ENCODE measurements at places on chromosomes 4 and X. TPM values are rescaled to one million over a fixed set of nuclear protein-coding genes. Genes with fewer than 3 reads are reported as not detected.
A peak's percentile ranks its signal among the peaks of the same experiment; 100 is the strongest.

Gene FSTL5
- 2.4 TPM for total RNA-seq

Gene GRSF1
- 82.0 TPM for total RNA-seq

Gene ZNF674
- total RNA-seq: 7.8 TPM

Gene RBM3
- total RNA-seq: 239 TPM

Gene PCDH19
- total RNA-seq: 2.6 TPM

Gene HSFX3
- total RNA-seq: not detected

Gene CSN1S1
- not detected for total RNA-seq

Gene FRAS1
- 32.5 TPM for total RNA-seq

DNA sequence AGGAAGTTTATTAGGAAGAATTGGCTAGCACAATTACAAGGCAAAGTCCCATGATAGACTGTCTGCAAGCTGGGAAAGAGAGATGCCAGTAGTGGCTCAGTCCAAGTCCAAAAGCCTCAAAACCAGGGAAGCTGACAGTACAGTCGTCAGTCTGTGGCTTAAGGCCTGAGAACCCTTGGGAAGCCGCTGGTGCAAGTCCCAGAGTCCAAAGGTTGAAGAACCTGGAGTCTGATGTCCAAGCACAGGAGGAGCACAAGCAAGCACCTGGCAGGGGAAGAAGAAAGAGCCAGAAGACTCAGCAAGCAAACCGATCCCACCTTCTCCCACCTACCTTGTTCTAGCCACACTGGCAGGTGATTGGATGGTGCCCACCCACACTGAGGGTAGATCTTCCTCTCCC, 51.3 kb upstream of the TMEM150C start:
- H3K4me1 ChIP-seq: no peaks in the 10 kb centered on the region
- no peak for DNase-seq
- no peaks in the 10 kb centered on the region for H3K36me3 ChIP-seq

- no peaks in the 10 kb centered on the region for H3K36me3 ChIP-seq
- no peak for DNase-seq
- H3K4me1 ChIP-seq: no peaks in the 10 kb centered on the region
- H3K4me3 ChIP-seq: no peak overlapping the region
- no peak overlapping the region for H3K27ac ChIP-seq
These were observed 156.8 kb upstream of the MAB21L2 start for GRCh38 chr4:150425161-150425560.

- DNase-seq: no peak
- no peak overlapping the region for H3K4me3 ChIP-seq
- no peaks in the 10 kb centered on the region for H3K4me1 ChIP-seq
- no peaks in the 10 kb centered on the region for H3K36me3 ChIP-seq
These were observed 252.4 kb downstream of the SPOCK3 start for GRCh38 chr4:166981847-166982246.

- no peaks in the 10 kb centered on the region for H3K36me3 ChIP-seq
- H3K27me3 ChIP-seq: no peaks in the 10 kb centered on the region
- H3K27ac ChIP-seq: no peak overlapping the region
- DNase-seq: no peak
- no peaks in the 10 kb centered on the region for H3K4me1 ChIP-seq
These were observed 432.3 kb downstream of the GALNTL6 start for GRCh38 chr4:172245516-172245915.

DNA sequence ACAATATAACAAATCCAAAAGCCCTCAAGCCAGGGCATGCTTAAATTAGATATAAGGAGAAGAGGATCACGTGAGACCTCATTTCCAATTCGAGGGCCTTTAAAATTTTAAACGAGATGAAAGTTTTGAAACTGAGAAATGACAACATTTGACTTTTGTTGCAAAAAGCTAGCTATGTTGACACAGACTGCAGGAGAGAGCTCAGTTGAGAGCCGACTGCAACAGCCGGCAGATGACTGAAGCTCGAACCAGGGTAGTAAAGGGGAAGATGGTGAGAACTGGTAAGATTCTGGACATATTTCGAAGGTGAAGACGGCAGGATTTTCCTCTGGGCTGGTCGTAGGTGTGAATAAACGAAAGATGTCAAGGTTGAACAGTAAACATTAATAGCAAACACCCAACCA, 773 bp downstream of the PRMT9 start:
- H3K4me1 ChIP-seq: peaks cover 7% of the 10 kb centered on the region
- peak overlapping the region; percentile 74 for H3K4me3 ChIP-seq
- no peaks in the 10 kb centered on the region for H3K27me3 ChIP-seq
- DNase-seq: peak; percentile 29

- no peak overlapping the region for H3K4me3 ChIP-seq
- H3K36me3 ChIP-seq: no peaks in the 10 kb centered on the region
- no peaks in the 10 kb centered on the region for H3K27me3 ChIP-seq
- H3K4me1 ChIP-seq: no peaks in the 10 kb centered on the region
- H3K27ac ChIP-seq: no peak overlapping the region
These were observed 121.6 kb upstream of the MXRA5 start for GRCh38 chrX:3468031-3468430.

- H3K27me3 ChIP-seq: no peaks in the 10 kb centered on the region
- H3K4me3 ChIP-seq: no peak overlapping the region
- no peaks in the 10 kb centered on the region for H3K36me3 ChIP-seq
- no peak for DNase-seq
- no peak overlapping the region for H3K27ac ChIP-seq
These were observed 157.6 kb downstream of the ARX start for GRCh38 chrX:24858004-24858746.

GRCh38 chr4:677431-678293, 3.3 kb downstream of the MYL5 start:
- no peak overlapping the region for H3K4me3 ChIP-seq
- DNase-seq: no peak
- no peak overlapping the region for H3K27ac ChIP-seq
- no peaks in the 10 kb centered on the region for H3K36me3 ChIP-seq

DNA sequence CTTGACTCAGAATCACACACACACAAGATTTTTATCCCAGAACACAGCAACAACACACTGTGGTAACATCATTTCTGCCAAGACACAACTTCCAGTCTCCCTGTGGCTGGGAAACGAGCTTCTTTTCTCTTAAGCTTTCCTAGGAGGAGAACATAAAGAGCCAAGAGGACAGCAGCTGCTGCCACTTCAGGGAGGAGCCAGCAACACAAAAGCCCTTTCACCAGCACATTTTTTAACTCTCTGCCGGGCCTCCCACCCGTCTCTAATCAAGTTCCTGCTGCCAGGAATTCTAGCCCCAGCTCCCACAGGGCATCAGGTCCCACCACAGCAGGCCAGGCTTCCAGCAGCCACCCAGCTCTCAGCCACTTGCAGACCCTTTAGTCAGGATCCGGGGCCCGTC, 22.4 kb downstream of the FAT1 start:
- no peaks in the 10 kb centered on the region for H3K36me3 ChIP-seq
- no peak overlapping the region for H3K4me3 ChIP-seq
- no peak for DNase-seq
- no peak overlapping the region for H3K27ac ChIP-seq
- H3K27me3 ChIP-seq: no peaks in the 10 kb centered on the region

- no peaks in the 10 kb centered on the region for H3K36me3 ChIP-seq
- H3K4me1 ChIP-seq: no peaks in the 10 kb centered on the region
- H3K27ac ChIP-seq: no peak overlapping the region
- H3K4me3 ChIP-seq: no peak overlapping the region
- DNase-seq: no peak
These were observed 2.0 kb downstream of the STBD1 start for GRCh38 chr4:76308548-76308947.

DNA sequence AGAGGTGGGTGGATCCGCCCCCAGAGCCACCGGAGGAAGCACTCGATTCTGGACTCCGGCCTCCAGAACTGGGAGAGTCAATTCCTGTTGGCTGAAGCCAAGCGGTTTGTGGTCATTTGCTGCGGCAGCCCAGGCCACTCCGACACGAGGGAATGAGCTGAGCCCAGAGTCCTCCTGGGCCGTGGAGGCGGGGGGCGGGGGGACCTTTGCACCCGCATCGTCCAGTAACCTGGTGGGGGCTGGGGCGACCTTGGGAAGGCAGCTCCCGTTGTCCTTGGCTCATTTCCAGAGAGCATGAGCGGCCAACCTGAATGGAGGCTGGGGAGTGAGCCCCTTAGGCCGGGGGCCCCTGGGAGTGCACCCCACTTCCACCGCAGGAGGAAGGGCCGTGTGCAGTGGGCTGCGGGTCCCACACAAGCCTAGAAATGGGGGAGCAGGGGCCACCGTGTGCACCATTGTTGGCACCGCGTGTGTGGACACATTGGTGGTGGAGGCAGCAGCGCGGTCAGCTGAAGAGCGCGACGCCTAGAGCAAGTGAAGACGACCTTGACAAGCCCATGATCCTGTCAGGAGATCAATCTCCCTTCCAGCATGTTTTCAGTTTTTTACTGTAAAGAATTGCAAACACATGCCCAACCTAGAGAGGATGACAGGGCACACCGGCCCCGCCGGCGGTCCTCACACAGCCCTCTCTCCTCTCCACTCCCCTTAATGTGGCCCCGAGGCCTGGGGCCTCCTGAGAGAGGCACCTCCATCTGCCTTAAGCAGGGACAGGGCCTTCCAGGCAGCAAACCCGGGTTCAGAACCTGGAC, 19.9 kb upstream of the DUSP9 start:
- DNase-seq: no peak
- H3K36me3 ChIP-seq: no peaks in the 10 kb centered on the region
- no peaks in the 10 kb centered on the region for H3K4me1 ChIP-seq
- H3K27me3 ChIP-seq: no peaks in the 10 kb centered on the region
- no peak overlapping the region for H3K27ac ChIP-seq
- no peak overlapping the region for H3K4me3 ChIP-seq

DNA sequence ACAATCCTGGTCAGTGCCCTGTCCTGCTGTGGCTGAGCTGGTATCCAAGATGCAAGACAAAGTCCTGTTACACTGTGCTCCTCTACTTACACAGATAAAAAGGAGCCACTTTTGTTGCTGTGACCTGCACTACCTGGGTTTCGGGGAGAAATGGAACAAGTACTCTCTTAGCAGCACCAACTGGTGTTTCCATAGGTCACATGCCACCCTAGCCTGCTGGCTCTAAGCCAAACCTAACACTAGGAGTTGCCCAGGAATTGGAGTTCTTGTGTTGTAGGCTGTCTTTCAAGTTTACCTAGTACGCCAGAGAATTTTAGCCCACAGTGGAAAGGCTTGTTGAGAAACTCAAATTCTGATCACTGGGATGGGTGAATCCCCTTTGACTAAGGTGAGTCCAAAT, 727.4 kb downstream of the FAM133A start:
- DNase-seq: no peak
- H3K4me1 ChIP-seq: no peaks in the 10 kb centered on the region
- H3K27ac ChIP-seq: no peak overlapping the region
- no peaks in the 10 kb centered on the region for H3K27me3 ChIP-seq
- no peak overlapping the region for H3K4me3 ChIP-seq

DNA sequence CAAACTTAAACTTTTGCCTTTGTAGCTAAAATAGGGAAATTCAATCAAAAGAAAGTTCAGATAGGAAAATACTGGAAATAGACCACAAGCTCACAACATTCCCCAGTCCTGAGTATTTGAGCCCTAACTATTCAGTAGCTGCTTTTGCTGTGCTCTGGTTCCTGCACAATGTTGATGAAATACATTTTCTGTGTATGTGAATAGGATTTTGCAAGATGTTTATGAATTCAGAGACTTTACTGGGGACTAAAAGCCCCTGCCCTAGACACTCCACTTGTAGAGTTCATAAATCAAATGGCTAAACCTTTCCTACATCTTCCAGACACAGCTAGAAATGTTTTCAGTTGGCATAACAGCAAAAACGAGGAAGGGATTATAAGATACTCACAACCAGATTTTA, 105.9 kb downstream of the FBXO8 start:
- H3K36me3 ChIP-seq: no peaks in the 10 kb centered on the region
- no peaks in the 10 kb centered on the region for H3K4me1 ChIP-seq
- no peak overlapping the region for H3K4me3 ChIP-seq
- no peak overlapping the region for H3K27ac ChIP-seq
- no peak for DNase-seq

All from uterus (tissue), 4 donors.